ENCODE measurements at places on chromosomes 6 and 20.

DNA sequence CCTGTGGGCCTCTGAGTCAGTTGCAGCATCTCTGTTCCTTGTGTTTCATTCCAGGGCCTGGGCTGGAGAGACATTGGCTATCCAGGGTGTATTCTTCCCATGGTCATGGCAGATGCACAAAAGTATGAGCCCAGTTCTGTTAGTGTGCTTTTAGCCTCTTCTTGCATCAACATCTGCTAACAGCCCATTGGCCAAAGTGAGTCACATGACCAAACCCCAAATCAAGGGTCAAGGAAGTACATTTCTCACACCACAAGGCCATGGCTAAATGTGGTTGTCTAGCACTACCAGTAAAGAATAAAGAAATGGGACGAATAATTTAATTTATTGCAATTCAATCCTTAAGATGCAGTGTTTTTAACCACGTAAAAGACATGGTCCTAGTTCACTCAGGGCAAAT, 43.9 kb downstream of the NRN1 start:
- DNase-seq, result no peak

- DNase-seq, result no peak
Measured at GRCh38 chr20:64065062-64065973, 2.3 kb downstream of the TCEA2 start.

DNA sequence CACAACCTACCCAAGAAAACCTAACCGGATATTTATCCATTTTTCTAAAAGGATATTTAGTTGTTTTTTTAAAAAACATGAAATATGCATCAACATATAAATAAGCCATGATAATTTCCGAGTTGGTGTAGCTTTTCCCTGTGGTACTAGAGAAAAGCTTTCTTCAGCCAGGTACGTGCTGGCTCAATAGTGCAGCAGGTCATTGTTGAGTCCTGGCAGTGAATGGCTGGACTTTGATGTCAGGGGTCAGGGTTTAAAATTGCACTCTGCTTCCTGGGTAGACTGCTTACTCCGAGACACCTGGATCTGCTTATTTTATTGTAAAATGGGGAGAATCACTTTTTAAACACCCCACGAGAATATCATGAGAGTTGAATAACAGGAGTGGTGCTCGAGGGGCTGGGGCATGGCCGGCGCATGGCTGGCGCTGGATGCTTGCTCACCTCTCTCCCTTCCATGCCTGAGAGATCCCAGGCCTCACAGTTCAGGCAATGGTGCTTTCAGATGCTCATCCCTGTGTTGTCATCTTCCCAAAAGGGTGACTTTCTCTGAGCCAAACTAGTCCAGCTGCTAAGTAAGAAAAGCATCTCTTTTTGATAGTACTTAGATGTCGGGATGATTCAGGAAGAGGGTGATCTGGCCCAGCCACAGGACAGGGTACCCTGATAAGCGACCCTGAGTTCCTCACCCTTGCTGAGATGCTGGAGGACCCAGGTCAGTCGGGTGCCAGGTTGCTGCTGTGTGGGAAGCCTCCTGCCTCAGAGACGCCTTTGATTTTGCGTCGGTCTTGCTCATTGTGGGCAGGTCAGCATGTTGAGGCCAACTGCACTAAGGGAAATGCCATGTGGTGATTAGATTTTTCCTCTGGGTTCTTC, 269.1 kb upstream of the FOXQ1 start:
- DNase-seq, result no peak

DNA sequence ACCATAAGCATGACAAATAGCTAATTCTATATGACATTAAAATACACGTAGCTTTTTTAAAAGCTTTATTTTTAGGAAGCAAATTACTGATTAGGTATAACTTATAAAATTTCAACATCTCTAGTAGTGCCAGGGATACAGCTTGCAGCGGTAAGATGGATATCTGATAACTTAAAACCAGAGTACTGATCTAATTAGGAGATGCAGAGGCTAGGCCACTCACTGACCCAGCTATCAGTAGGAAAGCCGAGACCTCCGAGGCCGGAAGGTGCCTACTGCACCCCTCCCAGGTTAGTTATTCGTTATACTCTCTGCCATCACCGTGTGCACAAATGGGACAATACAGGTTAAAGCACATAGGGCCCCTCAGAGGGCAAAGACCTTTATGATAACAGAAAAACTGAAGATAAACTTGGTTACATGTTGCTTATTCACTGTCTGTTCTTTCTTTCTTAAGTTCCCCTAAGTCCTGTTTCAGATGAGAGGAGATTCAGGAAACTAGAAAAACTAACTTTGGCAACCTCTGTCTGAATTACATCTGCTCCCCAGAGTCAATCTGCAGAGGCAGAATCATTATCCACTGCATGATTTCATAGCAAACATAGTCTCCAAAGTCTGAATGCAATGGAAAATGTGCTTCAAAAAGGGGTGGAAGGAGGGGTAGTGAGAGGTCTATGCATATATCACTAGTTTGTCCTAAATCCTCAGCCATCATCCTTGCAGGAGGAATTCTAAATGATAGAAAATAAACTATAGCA, 60.8 kb downstream of the RIPOR2 start:
- no peak for DNase-seq

- no peak for DNase-seq
Measured at GRCh38 chr6:46103441-46104115, 26.2 kb upstream of the ENPP4 start.

All from NCI-H187 treated with DMSO at 0.1 percent for 48 hours (cell line).